HuH-7.5 (cell line): ENCODE measurements at places on chromosomes 11 and 22.

- DNase-seq, result no peak
Measured at GRCh38 chr11:85590848-85591483, 36.2 kb downstream of the DLG2 start.

- no peak for DNase-seq
Measured at GRCh38 chr11:2528301-2529050, 83.7 kb downstream of the KCNQ1 start.

DNA sequence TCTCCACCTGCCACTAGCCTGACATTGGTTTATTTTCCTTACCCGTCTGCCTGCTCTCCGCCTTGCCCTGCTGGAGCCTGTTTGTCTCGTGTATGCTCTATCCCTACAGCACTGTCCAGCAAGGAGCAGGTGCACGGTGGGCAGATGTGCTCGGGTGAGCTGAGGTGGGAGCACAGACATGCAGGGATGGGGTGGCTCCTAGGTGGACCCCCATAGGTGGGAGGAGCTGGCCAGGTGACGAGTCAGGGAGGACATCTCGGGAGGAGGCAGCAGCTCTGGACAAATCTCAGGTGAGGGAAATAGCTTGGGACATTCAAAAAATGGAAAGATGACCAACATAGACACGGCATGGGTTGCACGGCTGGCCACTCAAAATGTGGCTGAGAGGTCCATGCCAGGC, 89.2 kb upstream of the SHANK2 start:
- no peak for DNase-seq

GRCh38 chr22:37824674-37825641, 1.8 kb downstream of the GALR3 start:
- no peak for DNase-seq

DNA sequence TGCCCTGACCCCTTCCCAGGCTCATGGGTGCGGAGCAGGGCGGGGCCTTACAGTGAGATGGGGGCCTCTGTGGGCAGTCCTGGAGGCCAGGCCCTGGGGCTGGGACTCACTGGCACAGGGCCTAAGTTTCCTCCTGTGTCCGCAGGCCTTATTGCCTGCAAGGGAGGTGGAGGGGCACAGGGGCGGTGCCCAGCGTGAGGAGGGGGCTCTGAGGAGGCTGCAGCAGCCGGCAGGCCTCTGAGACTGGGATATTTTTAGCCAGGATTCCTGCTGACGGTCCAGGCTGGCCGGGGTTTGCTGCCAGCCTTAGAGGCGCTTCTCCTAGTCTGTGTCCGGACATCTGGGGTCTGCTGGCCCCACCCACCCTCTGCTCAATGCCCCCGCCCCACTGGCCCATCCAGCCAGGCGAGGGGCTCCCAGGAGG, 5.7 kb upstream of the RTN4R start:
- DNase-seq, result no peak

DNA sequence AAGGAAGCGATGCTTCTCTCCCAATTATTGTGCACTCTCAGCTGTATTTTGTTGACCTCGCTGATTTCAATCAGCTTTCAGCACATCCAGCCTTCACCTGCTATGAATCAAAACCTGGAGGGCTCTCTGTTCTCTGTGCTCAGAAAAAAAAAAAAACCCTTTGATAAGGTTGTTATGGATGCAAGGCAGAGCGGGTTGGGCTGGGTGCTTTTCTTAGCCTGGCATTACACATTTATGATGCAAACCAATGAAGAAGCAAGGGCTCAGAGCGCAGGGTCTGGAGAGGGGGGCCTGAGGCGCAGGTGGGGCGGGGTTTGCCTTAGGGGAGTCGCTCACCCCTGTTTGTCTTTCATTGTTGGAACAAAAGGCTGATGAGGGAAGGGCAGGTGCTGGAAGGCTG, 86.0 kb upstream of the CADM1 start:
- DNase-seq, result no peak

GRCh38 chr11:1670905-1671371, 26.1 kb upstream of the KRTAP5-6 start:
- no peak for DNase-seq

DNA sequence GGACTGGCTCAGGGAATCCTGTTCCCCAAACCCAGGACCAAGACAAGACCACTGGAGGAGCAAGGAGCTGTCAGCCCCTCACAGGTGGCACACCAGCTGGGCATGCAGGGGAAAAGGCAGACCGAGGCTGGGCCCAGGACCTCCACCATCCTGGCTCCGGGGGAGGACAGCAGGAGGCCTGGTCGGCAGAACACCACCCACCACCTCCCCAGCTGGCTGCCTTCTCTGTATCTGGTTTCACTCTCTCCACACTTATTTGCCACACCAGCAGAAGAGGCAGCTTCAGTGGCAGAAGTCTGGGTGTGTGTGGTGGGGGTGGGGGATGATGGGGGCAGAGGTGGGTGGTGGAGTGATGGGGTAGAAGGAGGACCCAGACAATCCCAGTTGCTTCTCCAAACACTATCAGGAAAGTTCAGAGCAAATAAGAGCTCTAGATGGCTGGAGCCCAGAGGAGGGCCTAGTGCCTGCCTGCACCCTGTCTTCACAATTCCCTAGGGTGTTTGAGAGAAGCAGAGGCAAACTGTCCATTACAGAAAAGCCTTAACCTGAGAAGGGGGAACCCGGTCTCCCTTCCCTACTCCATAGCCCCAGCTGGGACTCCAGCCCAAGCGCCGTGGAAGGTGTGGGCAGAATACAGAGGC, 51.9 kb upstream of the CDON start:
- DNase-seq, result no peak

- peak; percentile 80 for DNase-seq
Measured at GRCh38 chr11:77994434-77995362, at the start of gene INTS4. Gene INTS4 (minus strand): TSS chr11:77994668. CDS start chr11:77994643, 25 bp downstream.

- no peak for DNase-seq
Measured at GRCh38 chr11:27347359-27348339, 15.4 kb downstream of the CCDC34 start.

DNA sequence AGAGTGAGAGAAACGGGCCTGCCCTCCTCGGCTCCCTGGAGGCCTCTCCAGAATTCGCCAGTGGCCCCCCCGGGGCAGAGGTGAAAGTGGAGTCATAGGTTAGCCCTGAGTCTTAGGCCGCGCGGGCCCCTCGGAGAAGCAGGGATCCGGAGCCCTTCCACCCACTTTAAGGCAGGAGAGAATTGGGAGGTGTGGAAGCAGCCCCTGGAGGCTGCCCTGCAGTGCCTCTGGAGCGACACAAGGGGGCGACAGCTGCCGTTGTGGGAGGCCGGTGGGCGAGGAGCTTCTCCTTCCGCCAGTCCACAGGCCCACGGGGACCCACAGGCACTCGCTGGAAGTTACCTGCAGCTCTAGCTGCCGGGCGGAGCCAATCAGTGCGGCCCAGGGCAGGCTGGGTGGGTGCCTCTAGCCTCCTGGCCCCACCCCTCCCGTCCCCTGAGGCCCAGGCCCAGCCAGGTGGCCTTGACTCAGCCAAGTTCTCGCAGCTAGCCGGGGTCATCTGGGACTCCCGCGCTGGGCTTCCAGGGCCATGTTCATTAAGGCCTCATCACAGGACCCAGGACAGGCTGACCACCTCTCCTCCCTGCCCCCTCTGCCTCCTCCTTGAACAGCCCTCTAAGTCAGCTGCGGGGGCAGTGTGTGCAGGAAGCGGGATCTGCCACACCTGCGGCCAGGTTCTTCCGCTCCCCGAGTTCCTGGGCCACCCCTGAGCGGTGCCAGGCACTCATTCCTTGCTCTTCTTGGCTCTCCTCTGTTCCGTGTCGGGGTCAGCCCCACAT, 5.0 kb downstream of the DGKZ start:
- DNase-seq, result no peak

DNA sequence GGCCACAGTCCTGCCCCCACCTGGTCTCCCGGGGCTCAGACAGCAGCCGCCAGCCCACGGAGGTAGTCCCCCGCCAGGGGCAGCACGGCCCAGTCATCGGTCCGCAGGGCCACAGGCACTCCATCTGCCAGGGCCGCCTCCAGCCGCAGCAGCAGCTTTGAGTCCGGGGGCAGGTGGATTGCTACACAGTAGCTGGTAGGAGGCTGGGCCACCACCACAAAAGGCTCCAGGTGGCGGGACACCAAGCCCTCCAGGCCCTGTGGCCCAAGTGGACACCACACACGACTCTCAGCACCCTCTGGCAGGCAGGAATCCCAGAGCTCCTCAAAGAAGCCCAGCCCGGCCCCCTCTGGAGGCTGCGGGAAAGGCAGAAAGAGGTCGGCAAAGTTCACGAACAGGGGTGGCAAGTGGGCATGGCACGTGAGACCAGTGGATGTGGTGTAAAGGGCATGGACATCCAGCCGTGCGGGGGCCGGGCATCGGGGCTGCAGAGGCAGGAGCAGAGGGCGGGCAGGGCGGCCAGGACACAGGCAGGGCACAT, 2.9 kb downstream of the AP5B1 start:
- DNase-seq, result no peak

DNA sequence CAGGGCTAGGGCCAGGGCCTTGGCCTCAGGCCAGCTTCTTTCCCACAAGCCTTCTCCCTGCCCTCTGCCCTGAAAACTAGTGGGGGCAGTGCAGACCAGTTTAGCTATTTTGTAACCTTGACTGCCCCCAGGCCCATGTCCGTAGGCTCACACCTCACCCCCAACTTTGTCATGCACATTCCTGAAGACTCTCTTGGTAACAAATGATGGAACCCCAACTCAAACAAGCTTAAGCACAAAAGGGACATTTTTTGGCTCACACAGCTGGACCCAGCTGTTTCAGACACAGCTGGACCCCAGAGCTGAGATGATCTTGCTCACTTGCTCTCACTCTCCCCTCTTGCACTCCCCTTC, 46.6 kb downstream of the KCNQ1OT1 start:
- DNase-seq, result no peak

- no peak for DNase-seq
Measured at GRCh38 chr11:45906096-45906682, 882 bp downstream of the FREY1 start.

DNA sequence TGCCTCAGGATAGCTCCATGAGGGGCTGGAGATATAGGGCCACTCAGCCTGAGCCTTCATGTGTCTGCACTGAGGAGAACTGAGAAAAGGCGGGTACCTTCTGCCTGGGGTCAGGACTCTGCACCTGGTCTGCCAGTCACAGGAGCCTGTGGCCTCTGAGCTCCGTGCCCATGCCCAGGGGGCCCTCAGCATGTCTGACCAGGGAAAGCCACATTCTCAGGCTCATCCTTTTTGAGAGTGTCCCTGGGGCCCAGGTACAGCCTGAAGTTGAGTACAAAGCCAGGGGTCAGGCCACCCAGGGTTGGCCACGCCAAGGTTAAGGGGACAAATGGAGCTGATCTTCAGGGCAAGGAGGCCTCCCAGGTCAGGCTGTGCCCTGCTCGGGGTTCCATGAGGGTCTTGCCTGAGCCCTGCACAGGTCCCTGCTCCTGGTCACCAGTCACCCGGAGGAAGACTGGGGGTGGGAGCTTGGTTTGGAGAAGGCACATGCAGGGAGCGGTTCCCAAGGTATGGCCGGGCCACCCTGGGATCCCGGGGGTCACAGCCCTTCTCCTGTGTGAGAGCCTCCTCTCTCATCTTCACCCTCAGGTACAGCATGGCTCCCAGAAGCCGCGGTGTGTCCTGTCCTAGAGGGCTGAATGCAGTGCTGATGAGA, 6.0 kb downstream of the DENND6B start:
- peak; percentile 8 for DNase-seq

DNA sequence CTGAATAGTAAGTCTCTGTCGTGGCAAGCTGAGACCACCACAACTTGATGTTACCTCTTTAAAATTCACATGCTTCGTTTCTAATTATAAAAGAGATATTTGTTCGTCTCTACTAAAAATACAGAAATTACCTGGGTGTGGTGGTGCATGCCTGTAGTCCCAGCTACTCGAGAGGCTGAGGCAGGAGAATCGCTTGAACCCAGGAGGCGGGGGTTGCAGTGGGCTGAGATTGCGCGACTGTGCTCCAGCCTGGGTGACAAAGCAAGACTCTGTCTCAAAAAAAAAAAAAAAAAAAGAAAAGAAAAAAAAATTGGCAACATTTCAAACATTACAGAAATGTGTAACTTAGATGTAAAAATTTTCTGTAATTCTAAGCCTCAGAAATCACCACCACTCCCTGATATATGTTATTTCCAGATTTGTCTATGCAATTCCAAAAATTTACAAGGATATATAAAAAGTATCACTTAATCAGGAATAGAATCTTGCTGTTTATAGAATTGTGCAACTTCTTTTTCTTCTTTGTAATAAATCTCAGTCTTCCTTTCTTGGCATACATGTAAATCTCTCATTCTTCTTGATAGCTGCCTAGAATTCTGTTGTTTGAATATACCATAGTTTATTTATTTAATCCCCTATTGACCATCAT, 37.3 kb downstream of the C11orf96 start:
- DNase-seq, result no peak

DNA sequence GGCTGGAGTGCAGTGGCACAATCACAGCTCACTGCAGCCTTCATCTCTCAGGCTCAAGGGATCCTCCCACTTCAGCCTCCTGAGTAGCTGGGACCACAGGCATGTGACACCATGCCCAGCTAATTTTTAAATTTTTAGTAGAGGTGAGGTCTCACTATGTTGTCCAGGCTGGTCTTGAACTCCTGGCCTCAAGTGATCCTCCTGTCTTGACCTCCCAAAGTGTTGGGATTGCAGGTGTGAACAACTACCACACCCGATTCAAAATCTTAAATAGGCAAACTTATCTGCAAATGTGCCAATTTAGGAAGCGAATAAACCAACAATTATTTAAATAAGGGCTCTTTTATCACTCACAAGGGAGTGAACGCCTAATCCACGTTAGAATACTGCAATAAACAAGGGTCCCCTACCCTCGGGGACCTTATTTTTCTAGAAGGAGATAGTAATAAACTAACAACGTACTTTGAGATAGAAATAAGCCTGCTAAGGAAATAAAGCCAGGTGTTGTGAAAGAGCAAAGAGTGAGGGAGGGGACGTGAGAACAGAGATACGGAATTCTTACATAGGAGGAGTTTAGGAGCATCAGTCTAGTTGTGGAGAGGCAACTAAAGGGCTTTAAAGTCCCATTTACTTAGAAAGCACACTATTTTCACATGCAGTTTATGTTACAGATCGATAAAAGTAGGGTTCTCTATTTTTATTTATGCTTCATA, 3.0 kb upstream of the WEE1 start:
- DNase-seq, result no peak

- no peak for DNase-seq
Measured at GRCh38 chr11:91081440-91082043, 858.7 kb upstream of the CHORDC1 start.

GRCh38 chr11:60455531-60456042, at the start of gene MS4A1:
Gene MS4A1 (plus strand): TSS chr11:60455847. CDS start chr11:60462375, 6,528 bp downstream.
- no peak for DNase-seq

- DNase-seq, result no peak
Measured at GRCh38 chr22:34973016-34973415, 92.9 kb upstream of the ISX start.

- DNase-seq, result no peak
Measured at GRCh38 chr11:24932110-24933000, 435.5 kb downstream of the LUZP2 start.

GRCh38 chr11:7257724-7258123, 6.0 kb downstream of the SYT9 start:
- DNase-seq, result no peak
